ENCODE measurements at places on chromosomes 7 and 10. TPM values are rescaled to one million over a fixed set of nuclear protein-coding genes. Genes with fewer than 3 reads are reported as not detected.
A peak's percentile ranks its signal among the peaks of the same experiment; 100 is the strongest.

DNA sequence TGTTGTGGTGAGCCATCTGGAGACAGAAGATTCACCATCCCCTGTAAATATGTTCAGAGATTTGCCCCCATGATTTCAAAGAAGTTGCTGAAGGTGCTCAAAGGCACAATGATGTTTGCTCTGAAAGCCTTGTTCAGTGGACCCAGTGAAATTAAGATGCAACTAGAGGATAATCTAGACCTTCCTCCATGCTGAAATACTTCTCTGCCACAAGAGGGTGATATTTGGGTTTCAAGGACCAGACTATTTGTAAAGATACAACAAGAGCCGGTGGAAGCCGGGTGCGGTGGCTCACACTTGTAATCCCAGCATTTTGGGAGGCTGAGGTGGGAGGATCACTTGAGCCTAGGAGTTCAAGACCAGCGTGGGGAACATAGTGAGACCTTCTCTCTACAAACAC is 13.5 kb upstream of the MSRB2 start:
- peaks cover 9% of the 10 kb centered on the region for H3K27me3 ChIP-seq
- H3K27ac ChIP-seq = no peak overlapping the region
- no peak for DNase-seq
- H3K36me3 ChIP-seq = no peaks in the 10 kb centered on the region

GRCh38 chr7:49398236-49398635 is 375.2 kb upstream of the VWC2 start:
- no peak overlapping the region for H3K4me3 ChIP-seq
- no peak for DNase-seq
- no peaks in the 10 kb centered on the region for H3K4me1 ChIP-seq
- no peak overlapping the region for H3K27ac ChIP-seq
- no peaks in the 10 kb centered on the region for H3K36me3 ChIP-seq

CUX1 gene
- total RNA-seq = 38.1 TPM

- no peaks in the 10 kb centered on the region for H3K36me3 ChIP-seq
- H3K4me1 ChIP-seq = peaks cover 16% of the 10 kb centered on the region
- H3K27me3 ChIP-seq = no peaks in the 10 kb centered on the region
- no peak overlapping the region for H3K27ac ChIP-seq
Measured at GRCh38 chr10:102770792-102771191, 27.0 kb downstream of the WBP1L start.

CDH23 gene
- 0.17 TPM for total RNA-seq

DNA sequence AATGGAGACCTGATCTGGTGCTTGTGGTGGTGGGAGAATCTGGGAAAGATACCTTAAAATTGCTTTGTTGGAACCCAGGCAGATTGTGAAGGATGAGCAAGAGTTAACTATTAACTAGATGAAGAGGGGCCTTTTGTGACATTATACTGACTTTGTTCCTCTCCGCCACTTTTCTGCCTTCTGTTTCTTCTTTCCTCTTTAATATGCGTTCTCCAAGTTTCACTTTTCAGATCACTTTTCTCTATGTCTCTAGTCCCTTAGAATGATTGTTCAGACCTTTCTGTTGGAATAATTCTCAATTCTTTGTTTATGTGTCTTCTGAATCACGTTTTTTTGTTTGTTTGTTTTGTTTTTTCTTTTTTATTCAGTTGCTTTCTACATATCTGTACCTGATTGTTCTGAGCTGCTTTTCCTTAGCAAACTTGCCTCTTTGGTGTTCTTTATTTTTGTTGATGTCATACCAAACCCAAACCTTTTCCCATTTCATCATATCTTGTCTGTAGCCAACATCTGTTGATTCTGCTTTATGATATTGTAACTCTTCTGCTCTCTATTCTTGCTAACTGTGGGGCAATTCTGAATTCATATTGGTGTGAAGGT is 2.8 kb downstream of the BMPR1A start:
- DNase-seq = peak; percentile 30
- H3K27ac ChIP-seq = no peak overlapping the region
- no peaks in the 10 kb centered on the region for H3K27me3 ChIP-seq
- H3K36me3 ChIP-seq = no peaks in the 10 kb centered on the region
- H3K4me3 ChIP-seq = peak overlapping the region; percentile 83
- no peaks in the 10 kb centered on the region for H3K4me1 ChIP-seq

DNA sequence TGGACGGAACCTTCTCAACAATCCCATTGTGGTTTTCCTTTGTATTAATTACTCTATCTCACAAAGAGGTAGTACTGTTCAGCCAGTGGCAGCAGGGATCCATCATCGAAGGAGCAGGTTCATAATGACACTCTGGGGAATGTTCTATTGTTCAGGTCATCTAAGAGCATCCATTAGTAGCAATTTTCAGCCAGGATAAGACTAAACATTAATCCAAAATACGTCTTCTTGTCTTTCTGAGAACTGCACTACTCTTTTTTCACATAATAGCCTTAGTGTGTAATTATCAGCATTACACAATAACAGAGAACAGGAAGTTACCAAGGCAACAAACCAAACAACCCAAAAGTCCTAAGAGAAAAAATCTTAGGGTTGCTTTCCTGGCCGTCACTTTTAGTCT is 259.5 kb upstream of the VWC2 start:
- no peak overlapping the region for H3K4me3 ChIP-seq
- no peaks in the 10 kb centered on the region for H3K36me3 ChIP-seq
- no peak for DNase-seq
- H3K27ac ChIP-seq = no peak overlapping the region

ZNF3 gene
- total RNA-seq = 30.8 TPM

DNA sequence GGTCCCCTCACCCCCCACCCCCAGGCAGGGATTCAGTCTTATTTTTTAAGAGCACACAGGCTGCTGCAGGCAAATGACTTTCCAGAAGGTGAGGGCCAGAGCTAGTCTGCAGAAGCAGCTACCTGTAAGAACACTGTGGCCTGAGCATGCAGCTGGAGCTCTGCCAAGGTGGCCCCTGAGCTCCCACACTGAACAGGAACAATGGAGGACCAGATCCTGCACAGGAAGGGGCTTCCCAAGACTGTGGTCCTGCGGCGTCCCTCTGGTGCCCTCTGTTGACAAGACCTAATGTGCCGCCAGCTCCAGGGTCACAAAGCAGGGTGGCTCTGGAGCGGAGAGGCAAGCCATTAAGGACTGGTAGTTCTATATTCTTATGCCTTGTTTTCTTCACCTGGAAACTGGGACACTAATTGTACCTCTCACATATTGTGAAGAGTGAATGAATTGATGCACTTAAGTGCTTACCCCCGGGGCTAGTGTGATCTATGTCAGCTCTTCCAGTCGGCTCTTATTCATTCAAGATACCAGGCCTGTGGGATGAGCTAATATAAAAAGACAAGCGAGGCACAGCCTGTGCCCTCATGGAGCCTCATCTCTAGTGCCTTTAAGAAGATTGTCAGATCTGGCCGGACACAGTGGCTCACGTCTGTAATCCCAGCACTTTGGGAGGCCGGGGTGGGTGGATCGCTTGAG is 8.0 kb upstream of the BEND7 start:
- no peak overlapping the region for H3K4me3 ChIP-seq
- no peaks in the 10 kb centered on the region for H3K4me1 ChIP-seq
- H3K27ac ChIP-seq = no peak overlapping the region
- no peaks in the 10 kb centered on the region for H3K36me3 ChIP-seq
- peaks cover 8% of the 10 kb centered on the region for H3K27me3 ChIP-seq

PPP1R3C gene
- total RNA-seq = 94.5 TPM

DNA sequence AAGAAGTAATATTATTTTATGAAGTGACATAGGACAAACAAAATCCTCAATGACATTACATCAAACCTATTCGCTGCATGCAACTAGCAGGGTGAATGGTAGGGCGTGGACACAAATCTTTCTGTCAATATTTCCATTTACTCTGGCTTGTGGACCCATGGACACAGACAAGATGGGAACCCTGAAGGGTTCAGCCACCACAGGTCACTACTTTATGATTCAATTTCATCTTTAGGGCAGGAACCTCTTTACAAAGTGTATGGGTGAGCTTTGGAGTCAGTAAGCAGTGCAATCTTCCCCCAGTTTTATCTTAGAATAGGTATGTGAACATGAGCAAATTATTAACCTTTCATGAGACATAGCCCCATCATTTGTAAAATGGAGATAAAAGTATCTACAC is 982.4 kb upstream of the LRRTM3 start:
- no peak overlapping the region for H3K27ac ChIP-seq
- H3K27me3 ChIP-seq = no peaks in the 10 kb centered on the region
- DNase-seq = no peak
- no peaks in the 10 kb centered on the region for H3K4me1 ChIP-seq
- H3K36me3 ChIP-seq = no peaks in the 10 kb centered on the region

GRCh38 chr7:43559171-43559945 is 23.6 kb upstream of the STK17A start:
- no peaks in the 10 kb centered on the region for H3K36me3 ChIP-seq
- no peaks in the 10 kb centered on the region for H3K4me1 ChIP-seq
- peak; percentile 20 for DNase-seq
- no peaks in the 10 kb centered on the region for H3K27me3 ChIP-seq
- H3K27ac ChIP-seq = no peak overlapping the region

DNA sequence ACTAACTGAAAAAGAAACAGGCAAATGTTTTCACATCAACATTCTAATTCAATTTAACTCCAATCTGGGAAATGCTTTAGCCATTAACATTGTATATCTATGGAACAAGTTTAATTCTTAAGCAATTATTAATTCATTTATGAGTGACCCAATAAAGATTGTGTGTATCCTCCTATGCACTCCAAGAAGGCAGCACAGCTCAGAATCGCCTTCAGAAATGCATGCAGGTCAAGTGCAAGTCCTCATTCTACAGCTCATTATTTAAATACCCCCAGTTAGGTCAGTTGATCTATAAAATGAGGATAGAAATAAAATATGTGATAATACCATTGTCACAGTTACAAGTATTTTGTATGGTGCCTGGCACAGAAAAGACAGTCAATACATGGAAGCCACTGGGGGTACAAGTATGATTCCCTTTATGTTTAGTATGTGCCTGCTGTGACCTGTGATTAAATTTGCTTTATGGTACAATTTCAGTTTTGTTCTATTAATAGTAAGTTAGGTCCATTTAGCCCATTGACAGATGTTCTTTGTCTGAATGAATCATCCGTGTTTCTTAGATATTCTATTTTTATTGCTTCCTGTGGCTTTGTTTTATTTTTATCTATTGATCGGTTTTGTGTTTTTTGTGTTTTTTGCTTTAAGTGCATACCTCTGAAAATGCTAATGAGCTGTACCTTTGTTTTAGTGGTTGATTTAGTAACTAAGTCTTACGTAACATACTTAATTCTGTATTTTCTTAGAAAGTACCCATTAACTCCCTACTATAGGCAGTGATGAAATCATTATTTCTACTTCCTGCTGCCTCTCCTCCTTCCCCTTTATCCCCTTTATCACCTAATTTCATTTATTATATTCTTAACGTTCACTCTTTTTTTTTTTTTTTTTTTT is 42.8 kb downstream of the CPXM2 start:
- no peak overlapping the region for H3K4me3 ChIP-seq
- no peak overlapping the region for H3K27ac ChIP-seq
- H3K27me3 ChIP-seq = no peaks in the 10 kb centered on the region
- DNase-seq = no peak

DNA sequence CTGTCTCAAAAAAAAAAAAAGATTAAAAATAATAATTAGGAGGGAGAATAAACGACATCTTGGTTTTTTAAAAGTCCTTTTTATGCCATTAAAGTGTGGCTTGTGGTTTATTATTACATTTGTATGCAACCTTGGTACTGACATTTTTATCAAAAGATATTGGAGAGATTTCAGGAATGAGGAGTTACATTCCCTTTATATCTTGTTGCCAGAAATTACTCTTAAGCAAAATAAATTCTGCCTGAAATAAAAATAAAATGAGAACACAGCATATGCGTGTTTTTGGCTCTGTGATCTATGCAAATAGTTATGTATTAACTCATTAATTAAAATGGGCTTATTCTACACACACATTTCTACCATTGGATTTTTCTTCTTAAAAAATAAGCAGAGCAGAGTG is 202.4 kb downstream of the BICC1 start:
- no peak overlapping the region for H3K27ac ChIP-seq
- H3K27me3 ChIP-seq = no peaks in the 10 kb centered on the region
- no peak overlapping the region for H3K4me3 ChIP-seq

GPR26 gene
- not detected for total RNA-seq

GRCh38 chr7:131826960-131827359 is 270.5 kb upstream of the PODXL start:
- no peaks in the 10 kb centered on the region for H3K4me1 ChIP-seq
- DNase-seq = peak; percentile 35
- no peak overlapping the region for H3K4me3 ChIP-seq
- H3K27ac ChIP-seq = no peak overlapping the region

FAM185A gene
- 8.2 TPM for total RNA-seq

DNA sequence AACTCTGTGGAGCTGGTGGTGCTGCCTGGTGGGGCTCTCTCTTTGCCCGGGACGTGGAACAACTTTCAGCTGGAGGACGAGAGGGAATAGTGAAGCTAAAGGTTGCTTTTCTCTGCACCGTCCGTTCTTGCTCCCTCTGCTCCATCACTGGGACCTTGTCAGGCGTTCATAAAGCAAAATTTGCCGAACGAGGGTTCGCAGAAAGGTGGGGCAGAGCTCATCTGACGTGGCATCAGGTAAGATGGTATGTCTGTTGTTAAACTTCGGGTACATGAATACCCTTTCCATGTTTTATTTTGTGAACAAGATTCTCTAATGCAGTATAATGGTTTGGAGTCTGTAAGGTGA is 416 bp downstream of the BBS9 start:
- no peaks in the 10 kb centered on the region for H3K36me3 ChIP-seq
- peak overlapping the region; percentile 87 for H3K4me3 ChIP-seq
- no peak for DNase-seq
- peaks cover 2% of the 10 kb centered on the region for H3K4me1 ChIP-seq
- H3K27ac ChIP-seq = peak overlapping the region; percentile 49
- no peaks in the 10 kb centered on the region for H3K27me3 ChIP-seq
